ENCODE measurements at places on chromosomes 5 and 9. TPM values are rescaled to one million over a fixed set of nuclear protein-coding genes. Genes with fewer than 3 reads are reported as not detected.
A peak's percentile ranks its signal among the peaks of the same experiment; 100 is the strongest.

The LCN12 gene
- total RNA-seq = 3.5 TPM

The GRIA1 gene
- not detected for total RNA-seq

The C5orf52 gene
- total RNA-seq = not detected

The TOR2A gene
- total RNA-seq = 21.6 TPM

The AQP3 gene
- 28.5 TPM for total RNA-seq

The JAKMIP2 gene
- 14.5 TPM for total RNA-seq

The HAUS6 gene
- total RNA-seq = 34.8 TPM

- DNase-seq = no peak
These were observed 24.3 kb upstream of the NEURL1B start for GRCh38 chr5:172616730-172617129.

DNA sequence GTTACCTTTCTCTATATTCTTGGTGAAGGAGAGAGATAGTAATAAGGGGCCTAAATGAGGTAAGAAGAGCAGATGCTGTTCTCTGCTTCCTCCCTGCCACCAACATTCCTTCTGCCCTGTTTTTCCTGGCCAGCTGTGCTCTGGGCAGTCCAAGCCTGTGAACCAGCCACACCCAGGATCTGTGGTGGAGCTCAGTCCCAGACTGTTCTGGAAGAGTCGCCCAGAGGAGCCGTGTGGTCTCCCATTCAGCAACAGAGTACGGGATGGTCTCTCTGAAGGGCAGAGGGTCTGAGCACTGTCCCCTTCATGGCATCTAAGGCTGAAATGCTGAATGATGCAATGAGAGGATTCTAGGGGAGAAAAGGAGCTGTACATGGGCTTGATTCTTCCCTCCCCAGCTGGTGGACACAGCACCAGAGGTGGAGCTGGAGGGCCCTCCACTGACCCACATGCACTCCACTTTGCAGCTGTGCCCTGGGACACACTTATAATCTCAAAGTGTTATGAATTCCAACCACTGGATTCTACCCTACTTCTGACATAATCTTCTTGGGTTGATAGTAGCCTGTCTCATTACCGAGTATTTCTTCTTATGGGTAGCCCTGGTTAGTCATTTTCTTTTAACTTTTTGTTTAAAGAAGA lies 70.8 kb upstream of the RPS23 start:
- DNase-seq = no peak

DNA sequence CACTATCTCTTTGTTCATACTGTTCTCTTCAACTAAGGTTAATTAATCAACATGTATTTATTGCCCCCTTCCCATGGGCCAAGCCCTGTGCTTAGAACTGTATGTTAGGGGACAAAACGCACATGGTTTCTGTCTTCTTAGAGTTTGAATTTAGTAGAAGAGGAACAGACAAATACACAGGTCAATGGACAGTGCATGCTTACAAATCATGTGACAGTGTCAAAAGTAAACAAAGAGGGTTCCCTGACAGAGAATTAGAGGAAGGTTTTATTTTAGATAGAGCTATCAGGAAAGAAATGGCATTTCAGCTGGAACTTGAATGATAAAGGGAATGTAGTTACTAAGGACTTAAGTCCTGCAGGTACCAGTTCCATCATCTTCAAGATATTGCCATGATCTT lies 145.2 kb upstream of the CCDC152 start:
- DNase-seq = no peak

GRCh38 chr5:146920351-146920881 lies 41.9 kb upstream of the PPP2R2B start:
- no peak for DNase-seq

- no peak for DNase-seq
These were observed 13.0 kb upstream of the MSANTD3 start for GRCh38 chr9:100413839-100414420.

GRCh38 chr5:61162832-61163567 lies 732 bp upstream of the SMIM15 start:
- DNase-seq = no peak

GRCh38 chr5:135242866-135243555 lies 156.0 kb downstream of the MACROH2A1 start:
- no peak for DNase-seq

- no peak for DNase-seq
These were observed 512.2 kb downstream of the ZNF608 start for GRCh38 chr5:124234022-124234769.

DNA sequence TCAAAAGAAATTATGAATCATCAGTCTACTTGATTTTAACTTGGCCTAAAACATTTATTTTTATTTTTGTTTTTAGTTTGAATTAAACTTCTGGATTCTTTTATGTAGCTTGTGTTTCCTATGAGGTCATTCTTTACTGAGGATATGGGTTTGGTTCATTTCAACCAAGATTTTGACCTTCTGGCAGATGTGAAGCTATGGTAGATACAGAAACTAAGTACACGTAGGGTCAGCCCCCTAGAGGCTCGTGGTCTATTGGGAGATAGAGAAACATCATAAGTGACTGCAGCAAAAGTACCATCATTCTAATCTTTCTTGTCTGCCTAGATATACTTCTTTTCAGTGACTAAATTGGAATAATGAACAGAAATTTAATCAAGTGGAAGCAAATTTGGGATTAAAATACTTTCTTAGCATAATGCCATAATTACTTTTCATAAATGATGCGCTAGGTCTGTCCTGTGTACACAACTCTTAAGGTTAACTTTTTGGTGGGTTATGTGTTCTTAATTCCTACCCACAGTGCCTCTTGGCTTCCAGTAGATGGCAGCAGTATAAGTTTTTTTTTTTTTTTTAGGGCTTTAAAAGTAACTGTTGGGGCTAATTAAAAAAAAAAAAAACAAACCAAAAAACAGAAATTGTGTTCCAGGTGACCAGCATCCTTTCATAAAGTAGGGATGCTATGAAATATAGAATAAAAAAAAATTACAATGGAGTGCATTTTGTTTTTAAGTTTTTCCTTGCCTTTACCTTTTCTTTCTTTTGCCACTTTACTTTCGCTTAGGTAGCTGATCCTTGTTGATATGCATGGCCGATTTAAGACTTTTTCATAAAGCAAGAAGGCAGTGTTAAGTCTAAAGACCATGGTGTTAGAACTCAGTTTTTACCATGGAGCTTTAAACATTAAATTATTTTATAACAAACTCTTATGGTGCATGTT lies 49.9 kb downstream of the LRRTM2 start:
- DNase-seq = peak; percentile 48

DNA sequence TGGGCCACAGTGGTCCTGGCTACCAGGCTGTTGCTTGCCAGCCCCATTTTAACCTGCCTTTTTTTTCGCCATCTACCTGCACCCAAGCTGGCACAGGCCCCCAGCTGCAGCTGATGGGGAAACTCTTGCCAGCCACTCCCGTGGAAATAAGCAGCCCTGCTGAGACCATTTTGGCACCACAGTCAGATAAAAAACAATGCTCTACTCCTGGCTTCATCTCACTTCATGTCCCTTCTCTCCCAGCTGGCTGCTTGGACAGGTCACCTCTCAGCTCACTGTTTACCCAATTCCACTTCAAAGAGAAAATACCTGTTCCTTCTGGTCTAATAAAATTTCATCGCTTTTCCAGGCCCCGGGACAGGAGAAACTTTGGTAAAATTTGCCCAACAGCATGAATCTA lies 322.6 kb upstream of the SLC30A5 start:
- no peak for DNase-seq

DNA sequence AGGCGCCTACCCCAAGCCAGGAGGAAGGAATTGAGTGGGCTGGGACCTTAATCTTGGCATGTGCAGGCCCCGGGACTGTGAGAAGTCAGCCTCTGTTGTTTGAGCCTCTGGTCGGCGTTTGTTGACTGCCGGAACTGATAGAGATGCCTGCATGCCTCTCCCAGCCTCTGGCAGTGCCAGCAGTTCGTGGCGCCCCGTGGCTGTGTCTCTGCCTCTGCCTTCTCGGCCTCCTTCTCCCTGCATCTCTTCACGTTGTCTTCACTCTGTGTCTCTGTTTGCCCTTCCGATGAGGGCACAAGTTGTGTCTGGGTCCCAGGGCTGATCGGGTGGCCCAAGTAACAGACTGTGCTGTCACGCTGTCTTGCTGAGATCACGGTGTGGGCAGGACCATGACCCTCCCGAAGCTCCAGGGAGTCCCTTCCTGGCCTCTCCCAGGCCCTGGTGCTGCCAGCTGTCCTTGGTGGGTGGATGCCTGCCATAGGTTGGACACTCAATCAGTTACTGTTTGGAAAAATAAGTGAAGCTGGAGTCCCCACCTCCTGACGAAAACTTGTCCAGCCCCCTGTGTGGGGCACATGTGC lies 133.5 kb upstream of the LPCAT1 start:
- DNase-seq = no peak

DNA sequence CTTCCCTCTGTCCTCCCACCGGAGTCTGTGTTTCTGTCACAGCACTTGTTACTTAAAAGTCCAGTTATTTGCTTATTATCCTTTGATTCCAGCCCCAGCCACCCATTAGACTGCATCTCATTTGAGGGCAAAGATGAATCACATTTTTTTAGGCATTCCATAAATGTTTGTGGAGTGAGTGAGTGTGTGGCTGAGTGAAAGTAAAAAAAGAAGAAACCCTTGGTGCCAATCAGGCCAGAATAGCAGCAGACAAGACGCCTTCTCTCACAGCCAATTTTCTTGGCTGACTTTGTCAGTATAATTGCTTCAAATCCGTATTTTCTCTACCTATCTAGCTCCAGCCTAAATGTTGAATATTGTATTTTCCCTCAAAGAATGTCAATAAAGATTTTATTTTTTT lies 613.0 kb upstream of the WWC1 start:
- no peak for DNase-seq

DNA sequence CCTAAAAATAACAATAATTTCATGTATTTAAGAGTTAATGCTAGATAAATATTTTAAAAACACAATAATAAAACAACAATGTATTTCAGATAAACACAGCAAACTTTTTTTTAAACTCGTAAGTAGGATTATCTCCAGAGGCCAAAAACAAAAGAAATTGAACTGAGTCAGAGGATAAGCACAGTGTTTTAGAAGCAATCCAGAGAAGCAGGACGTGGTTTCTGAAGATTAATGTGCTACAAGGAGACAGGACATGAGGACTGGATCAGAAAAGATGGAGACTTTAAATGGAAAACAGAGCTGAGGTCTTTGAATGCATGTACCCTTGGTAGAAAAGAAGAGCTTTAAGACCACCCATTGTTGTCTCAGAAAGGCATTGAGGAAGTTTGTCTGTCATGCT lies 491.2 kb upstream of the TLE4 start:
- DNase-seq = no peak

All from OCI-LY7 (cell line).